RPMI7951 (cell line): ENCODE measurements at places on chromosomes 12 and 14. TPM values are rescaled to one million over a fixed set of nuclear protein-coding genes. Genes with fewer than 3 reads are reported as not detected.

The STAT6 gene
- 29.4 and 33.0 TPM in 2 replicates for total RNA-seq

The KRT75 gene
- not detected in 2 replicates for total RNA-seq

GRCh38 chr14:45251912-45252311, 1.1 kb downstream of the MIS18BP1 start:
- peak; percentile 15 for DNase-seq

DNA sequence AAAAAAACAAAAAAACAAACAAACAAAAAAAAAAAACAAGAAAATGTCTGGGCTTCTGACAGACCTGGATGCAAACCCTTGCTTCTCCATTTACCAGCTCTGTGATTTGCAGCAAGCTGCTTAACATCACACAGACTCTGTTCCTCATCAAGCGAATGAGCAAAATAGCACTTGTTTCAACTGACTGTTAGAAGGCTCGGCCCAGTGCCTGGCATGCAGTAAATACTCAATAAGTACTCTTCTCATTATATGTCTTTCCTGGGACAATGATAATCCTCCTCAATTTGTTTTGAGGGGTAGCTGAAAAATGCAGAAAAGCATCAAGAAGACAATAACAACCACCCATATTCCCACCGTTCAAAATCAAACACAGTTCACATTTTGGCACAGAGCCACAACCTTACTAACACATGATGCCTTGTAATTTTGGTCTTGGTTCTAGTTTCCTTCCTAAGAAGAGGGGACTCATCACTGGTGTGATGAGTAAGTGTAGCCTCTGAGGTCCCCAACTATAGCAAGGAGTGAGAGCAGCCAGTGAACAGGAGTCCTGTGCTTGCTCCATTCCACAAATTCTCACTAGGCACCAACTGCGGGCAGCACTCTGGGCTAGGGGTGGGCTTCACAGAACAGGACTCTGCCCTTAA, 60.4 kb downstream of the TTC7B start:
- peak; percentile 3 for DNase-seq

- DNase-seq = no peak
Observed at GRCh38 chr14:81231540-81231939, 10.8 kb upstream of the GTF2A1 start.

DNA sequence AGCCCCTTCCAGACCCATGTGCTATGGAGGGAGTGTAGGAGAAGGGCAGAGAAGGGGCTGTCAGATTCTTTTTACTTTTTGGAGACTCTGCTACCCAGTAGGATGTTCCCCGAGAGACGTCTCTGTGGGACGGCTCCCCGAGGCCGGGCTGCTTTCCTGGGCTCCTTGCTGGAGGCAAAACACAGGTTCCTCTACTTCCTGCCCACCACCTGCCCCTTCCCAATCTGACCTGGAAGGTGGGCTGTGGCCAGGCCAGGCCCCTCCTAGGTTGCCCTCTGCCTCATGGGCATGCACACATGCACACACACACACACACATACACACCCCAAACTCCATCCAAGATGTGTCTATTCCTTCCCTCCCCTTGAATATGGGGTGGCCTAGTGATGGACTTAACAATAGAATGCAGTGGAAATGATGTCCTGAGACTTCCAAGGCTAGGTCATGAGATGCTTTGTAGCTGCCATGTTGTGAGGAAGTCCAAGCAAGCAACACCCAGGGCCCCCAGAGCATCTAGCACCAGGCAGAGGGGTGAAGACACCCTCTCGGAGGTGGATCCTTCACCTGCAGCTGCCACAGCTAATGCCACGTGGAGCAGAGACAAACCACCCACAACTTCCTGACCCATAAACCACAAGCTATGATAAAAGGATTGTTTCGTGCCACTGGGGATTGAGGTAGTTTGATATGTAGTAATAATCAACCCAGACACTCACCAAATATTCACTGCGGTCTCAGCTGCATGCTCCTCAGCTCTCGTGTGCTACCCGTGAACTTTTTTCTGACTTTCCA, 1.6 kb upstream of the ASB2 start:
- peak; percentile 72 for DNase-seq

The OR4M1 gene
- total RNA-seq = not detected in 2 replicates

DNA sequence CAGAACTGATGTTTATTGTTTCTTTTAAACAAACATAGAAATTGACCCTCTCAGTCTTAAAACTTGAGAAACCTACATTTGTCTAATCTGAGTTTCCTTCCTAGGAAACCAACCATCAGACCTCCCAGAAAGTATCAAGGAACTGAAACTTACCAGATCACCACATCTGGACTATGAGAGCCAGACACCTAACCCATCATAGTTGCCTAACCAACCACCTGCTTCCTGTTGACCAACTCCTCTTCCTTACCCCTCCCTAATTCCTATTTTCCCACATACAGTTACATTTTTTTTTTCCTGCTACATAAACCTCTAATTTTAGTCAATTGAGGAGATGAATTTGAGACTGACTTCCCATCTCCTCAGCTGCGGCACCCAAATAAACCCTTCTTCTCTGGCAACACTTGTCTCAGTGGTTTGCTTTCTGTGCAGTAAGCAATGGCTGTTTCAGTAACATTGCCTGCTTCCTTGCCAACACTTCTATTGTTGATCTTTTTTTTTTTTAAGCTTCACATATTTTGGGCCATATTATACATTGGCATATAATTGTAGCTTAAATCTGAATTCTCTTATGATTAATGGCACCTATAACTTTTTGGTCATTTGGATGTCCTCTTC, 34.3 kb downstream of the KLRD1 start:
- DNase-seq = peak; percentile 28

- no peak for DNase-seq
Observed at GRCh38 chr12:127963933-127964332, 303.0 kb upstream of the TMEM132C start.

DNA sequence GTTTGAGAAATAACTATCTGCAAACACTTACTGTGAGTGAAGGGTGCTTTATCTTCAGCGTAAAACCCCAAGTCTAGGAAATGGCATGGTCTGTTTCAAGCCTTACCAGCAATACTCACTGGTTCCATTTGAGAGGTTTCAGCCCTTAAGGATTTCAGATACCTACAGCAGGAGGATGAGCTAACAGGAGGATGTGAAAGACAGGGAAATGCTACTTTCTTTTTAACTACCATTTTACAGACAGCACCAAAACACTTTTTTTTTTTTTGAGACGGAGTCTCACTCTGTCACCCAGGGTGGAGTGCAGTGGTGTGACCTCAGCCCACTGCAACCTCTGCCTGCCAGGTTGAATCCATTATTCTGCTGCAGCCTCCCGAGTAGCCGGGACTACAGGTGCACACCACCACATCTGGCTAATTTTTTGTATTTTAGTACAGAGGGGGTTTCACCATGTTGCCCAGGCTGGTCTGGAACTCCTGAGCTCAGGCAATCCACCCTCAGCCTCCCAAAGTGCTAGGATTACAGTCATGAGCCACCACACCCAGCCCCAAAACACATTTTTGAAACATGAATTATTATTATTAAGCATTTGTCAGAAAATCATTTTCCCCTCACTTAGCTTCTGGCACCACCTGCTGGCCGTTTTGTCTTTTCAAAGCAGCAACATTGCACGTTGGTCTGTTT, 4.6 kb downstream of the MTRFR start:
- DNase-seq = peak; percentile 35

DNA sequence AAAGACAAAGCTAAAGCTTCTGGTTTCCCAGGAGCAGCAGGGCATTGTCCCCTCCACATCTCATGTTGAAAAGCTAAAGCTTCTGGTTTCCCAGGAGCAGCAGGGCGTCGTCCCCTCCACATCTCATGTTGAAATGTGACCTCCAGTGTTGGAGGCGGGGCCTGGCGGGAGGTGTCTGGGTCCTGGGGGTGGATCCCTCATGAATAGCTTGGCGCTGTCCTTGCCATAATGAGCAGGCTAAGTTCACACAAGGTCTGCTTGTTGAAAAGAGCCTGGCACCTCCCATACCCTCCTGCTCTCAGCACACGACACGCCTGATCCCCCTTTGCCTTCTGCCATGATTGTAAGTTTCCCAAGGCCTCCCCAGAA, 123.7 kb downstream of the PIWIL1 start:
- no peak for DNase-seq

DNA sequence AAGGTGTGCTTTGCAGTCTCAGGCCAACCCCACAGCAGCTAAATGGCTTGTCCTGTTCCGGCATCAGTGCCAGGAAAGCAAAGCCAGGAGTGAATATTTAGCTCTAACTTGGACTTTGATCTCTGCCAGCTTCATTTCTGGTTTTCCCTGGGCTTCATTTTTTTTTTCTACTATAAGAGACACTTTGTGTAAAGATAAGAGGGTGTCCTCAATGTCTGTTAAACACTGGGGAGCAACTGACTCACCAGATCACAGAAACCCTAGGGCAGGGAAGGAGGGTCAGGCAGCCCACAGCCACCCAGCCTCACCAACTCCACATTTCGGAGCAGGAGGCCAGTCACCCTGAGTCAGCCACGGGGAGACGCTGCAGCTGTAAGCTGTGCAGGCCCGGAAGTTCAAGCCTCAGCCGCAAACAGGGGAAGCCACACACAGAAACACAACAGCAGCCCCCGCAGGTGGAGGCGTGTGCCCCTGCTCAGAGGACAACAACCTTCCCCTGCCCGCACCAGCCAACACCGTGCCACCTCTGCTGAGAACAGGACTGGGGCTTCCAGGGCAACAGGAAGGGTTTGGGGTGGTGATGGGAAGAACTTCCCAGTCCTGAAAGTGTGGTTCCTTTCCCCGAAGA, 6.3 kb downstream of the TNFRSF1A start:
- peak; percentile 90 for DNase-seq
